ENCODE measurements at places on chromosomes 12 and 14.
A peak's percentile ranks its signal among the peaks of the same experiment; 100 is the strongest.

DNA sequence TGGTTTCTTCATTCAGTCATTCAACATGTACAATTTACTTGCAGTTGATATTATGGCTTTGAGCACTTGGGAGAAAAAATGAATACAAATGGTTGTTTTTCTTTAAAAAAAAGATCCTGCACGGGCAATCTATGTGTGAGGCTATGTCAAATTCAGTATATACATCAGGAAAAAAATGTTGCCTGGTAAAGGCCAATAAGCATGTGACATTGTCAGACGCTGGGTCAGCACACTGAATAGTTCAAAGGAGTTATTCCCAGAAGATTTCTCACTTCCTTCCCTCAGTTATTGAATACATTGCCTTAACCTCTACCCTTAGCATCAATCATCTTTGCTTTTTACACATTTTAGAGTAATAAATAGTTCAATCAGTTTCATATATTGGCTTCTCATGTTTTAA, 319.2 kb downstream of the NUAK1 start:
- DNase-seq = no peak

DNA sequence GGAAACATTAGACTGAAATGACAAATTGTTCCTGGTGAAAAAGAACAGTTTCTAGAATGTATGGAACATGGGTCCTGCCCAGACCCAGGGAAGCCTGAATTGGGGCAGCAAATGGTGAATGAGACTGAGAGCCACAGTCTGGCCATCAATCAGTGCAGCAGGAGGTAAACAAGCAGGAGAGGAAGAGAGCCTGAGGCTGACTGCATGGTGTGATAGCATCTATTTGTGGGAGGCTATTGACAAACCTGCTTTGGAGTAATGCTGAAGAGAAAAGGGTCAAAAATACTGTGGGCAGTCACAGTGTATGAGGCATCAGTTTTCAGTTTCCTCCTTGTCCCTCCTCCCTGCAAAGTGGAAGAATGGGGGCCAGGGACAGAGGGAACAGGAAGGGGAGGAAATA, 136.8 kb downstream of the ANKS1B start:
- no peak for DNase-seq

GRCh38 chr12:96233939-96234461, 39.8 kb downstream of the ELK3 start:
- peak; percentile 98 for DNase-seq

- no peak for DNase-seq
These were observed 86.5 kb downstream of the PDZRN4 start for GRCh38 chr12:41274643-41275042.

DNA sequence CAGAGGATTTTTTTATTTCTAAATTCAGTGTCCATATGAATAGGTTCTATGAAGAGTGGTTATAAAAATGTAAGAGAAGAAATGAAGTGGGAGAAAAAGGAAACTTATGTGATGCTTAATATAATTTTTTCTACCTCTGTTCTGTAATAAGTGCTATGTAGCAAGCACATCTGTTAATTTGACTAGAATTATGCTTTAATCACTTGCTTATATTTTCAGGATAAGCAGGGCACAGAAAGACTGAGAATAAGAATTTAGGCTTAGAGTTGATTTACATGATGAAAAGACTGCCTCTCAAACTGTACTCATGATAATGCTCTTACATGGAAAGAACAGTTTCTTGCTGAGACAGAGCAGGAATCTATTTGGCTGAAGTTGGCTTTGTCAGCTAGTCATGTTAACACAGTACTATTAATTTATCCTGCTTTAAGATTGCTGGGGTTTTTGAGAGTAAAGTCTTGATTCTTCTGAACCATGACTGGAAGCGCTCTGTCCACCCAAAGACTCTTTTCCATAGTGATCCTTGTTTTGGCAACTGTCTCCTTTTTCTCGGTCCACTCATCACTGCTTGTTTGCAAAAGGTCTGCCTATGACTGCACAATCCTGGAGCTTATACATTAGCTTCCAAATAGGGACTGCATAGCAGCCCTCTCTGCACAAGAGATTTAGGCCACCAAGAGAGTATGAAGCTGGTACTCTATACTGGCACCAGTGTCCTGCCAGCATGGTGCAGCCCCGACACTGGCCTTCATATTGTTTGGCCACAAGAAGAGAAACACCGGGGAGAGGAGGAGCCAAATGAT, 98.8 kb downstream of the AKAP6 start:
- DNase-seq = no peak

DNA sequence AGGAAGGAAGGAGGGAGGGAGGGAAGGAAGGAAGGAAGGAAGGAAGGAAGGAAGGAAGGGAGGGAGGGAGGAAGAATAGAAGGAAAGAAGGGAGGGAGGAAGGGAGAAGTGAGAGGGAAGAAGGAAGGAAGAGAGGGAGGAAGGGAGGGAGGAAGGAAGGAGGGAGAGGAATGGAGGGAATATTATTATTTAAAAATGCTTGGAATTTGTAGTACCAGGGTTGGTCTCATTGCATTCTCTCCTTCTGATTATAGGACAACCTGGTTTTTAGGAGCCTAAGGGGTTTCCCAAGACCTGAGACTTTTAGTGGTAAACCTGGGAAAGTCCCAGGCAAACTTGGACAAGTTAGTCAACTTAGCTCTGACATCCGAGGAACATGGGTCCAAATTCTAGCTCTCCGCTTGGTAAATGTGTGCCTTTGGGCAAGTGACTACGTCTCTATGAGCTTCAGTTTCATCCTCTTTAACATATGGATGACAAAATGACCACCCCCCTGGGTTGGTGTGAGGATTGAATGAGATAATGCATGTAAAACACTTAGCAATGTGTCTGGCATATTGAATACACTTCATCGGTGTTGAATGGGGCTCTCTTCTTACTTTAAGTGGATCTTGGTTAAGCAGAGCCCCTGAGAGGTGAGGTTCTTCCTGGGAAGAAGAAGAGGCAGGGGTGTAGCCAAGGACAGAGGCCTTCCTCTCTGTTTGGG, 690.7 kb upstream of the TBX3 start:
- no peak for DNase-seq

DNA sequence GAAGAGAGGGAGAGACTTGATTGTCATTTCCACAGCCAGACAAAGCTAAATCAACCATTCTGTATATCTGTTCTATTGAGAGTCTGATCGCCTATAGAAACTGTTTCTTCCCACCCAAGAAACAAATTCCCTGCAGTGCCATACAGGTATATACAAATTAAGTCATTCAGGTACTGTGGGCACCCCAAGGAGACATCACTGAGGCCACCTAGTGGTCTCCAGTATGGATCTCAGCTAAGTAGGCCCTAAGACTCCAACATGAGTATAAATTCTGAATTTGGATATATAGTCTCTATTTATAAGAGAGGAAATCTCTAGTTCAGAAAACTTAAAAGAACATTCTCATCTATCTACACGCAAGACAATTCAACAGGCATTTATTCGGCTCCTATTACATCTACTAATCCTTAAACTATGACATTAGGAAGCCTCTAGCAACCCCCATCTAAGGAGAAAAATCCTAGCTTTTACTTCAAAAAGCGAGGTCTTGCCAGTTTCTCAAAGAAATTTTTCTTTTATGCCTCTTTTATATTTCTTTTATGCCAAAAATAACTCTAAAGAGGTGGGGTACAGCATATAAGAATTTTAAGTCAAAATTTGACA, 62.6 kb downstream of the DCAF5 start:
- DNase-seq = peak; percentile 29

- DNase-seq = no peak
These were observed 7.0 kb downstream of the CDK2AP1 start for GRCh38 chr12:123264642-123265041.

- DNase-seq = no peak
These were observed 23.1 kb downstream of the SPIC start for GRCh38 chr12:101498252-101498651.

DNA sequence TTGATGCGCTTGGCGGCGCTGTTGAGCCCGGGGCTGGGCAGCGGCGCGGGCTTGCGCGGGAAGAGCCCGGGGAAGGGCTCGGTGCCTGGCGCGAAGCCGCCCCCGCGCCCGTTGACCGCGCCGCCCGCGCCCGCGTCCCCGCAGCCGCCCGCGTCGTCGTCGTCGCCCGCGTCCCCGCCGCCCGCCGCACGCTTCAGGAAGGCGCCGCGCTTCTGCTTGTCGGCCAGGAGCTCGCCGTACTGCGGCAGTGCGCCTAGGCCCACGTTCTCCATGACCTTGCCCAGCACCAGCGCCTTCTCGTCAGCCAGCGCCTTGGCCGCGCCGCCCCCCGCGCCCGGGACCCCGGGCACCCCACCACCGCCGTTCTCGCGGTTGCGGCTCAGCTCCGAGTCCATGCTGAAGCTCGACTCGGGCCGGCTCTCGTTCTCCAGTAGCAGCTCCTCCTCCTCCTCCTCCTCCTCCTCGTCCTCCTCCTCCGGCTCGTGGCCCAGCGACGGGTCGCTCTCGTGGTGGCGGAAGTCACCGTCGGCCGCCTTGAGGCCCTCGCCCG, 97.2 kb downstream of the BCL11B start:
- DNase-seq = no peak

GRCh38 chr12:68224613-68225285, 861 bp downstream of the IL26 start:
- no peak for DNase-seq

- peak; percentile 83 for DNase-seq
These were observed 25.0 kb downstream of the NTF3 start for GRCh38 chr12:5456906-5457305.

DNA sequence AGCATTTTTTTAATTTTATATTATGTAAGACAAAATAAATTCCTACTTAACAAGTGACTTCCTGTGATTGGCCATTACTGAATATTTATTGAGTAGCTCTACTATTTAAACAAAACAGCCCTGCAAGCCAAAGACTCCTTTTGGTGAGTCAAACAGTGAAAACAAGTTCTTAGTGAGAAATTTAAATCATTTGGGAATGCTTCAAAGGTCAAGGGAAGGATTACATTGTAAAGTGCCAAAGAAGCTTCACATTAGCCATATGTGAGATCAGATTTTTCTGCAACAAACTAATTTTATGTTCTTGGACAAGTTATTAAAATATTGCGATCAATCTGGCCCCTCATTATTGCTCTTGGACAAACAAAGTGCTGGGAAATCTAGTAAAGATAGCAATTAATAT, 795.4 kb upstream of the MGAT4C start:
- no peak for DNase-seq

DNA sequence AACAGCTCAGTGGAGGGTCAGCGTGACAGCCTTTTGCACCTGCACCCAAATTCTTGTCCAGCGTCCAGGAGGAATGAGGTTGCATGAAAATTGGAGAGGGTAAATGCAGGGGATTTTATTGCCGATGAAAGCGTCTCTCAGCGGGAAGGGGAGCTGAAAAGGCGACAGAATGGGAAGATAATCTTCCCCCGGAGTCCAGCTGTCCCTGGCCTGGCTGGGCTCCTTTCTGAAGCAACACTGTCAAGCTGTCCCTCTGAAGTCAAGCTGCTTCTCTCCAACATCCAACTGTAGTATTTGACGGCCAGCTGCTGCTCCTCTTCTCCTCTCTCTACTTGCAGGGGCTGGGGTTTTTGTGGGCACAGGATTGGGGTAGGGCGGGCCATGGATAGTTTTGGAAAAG, 32.7 kb downstream of the NOPCHAP1 start:
- no peak for DNase-seq

- no peak for DNase-seq
These were observed 36.1 kb upstream of the PRICKLE1 start for GRCh38 chr12:42625611-42626010.

- DNase-seq = peak; percentile 72
These were observed 6.9 kb downstream of the CFAP251 start for GRCh38 chr12:121925358-121925695.

DNA sequence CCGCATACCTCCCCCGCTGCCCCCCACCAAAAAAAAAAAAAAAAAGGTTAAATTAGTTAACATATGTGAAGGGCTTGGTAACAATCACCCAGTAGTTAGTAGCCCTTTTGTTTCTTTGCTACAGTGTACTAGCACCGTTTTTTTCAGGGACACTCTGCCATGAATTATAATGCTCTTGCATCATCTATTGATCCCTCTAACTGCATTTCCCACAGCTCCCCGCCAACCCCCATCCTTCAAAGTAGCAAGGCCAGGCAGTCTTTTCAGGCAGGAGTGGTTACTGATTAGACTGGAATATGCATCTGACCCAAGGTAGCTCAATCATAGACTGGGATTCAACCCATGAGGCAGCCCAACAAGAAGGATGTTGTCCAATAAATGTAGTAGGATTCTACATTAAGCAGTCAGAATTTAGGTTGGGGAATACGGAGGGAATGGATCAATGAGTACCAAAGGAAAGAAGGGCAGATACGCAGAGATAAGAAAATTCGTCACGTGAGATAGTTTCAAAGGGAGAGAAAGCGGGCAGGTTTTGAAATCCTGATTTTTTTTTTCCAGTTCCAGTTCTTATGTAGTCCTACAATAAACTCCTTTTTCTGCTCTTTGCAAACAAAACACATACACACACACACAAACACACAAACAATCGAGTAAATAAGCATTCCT, 39.8 kb upstream of the CRACR2A start:
- no peak for DNase-seq

GRCh38 chr12:121652767-121653497, 16.5 kb downstream of the MORN3 start:
- DNase-seq = no peak

DNA sequence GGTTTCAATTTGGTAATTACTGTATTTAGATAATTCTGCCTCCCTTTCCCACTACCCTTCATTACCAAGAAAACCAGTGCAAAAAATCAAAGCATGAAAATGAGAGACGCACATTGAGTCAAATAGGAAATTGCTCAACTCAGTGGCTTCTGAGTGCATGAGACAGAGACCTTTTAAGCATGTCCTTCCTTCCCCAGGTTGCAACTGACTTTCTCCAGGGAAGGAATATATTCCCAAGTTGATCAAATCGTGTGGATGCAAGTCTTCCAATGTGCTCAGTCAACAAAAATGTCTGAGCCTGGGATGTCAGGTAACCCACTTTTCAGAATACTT, 12.9 kb downstream of the BMP4 start:
- DNase-seq = no peak

Data from AG08395 (cell line).